Stimulated activated CD8-positive, alpha-beta memory T cell treated with anti-CD3 and anti-CD28 coated beads, Interleukin-7, amount 100 ng/mL, for 4 hours (primary cell): ENCODE measurements at places on chromosomes 11 and 22.

DNA sequence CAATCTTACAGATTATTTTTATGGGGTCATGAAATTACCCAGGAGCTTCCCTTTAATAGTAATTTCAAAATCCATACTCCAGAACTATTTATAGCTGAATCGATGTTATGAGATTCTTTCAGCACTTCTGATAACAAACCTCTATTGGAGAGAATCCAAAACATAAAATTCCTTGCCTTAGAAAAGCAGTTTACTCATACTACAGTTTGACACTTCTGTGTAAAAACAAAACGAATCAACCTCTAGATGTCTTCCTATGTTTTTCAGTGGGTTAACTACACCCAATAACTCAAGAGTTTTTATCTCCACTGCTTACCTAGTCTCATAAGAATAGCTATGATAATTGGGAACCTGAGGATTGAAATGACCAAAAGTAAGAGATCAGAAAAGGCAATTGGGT is 35.6 kb downstream of the KIF18A start:
- DNase-seq: no peak

DNA sequence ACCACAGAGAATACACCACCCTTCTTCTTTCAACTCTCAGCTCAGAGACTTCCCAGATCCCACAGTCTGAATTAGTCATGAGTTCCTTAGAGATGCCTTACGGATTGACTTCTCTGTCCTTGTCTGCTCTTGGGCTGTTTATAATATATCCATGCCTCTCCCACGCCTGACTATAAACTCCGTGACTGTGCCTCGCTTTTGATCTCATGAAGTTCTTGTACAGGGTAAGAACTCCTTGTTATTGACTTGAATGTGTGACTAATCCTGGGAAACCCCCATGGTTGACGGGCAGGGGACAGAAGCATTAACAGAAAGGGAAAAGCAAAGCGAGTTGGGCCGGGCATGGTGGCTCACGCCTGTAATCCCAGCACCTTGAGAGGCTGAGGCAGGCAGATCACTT is 62.4 kb upstream of the POU2AF1 start:
- DNase-seq: no peak

- DNase-seq: no peak
These were observed 116.4 kb downstream of the FAR1 start for GRCh38 chr11:13784855-13785254.

- no peak for DNase-seq
These were observed 330.8 kb upstream of the MTNR1B start for GRCh38 chr11:92638678-92639077.

DNA sequence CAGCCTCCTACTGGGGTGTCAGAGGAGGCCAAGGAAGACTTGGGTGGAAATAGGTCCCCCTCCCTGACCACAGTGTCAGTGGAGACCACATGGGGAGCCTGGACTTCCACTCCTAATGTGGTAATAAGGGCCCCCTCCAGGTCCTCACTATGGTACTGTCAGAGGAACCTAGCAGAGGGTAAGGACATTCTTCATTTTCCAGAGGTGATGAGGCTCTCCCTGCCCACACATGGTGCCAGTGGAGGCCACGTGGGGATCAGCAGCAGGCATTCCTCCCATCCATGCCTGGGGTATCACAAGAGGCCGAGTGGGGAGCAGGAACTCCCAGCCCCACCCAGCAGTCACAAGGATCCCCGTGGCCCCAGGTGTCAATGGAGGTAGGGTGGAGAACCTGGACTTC is 6.5 kb upstream of the CLDN5 start:
- DNase-seq: no peak

DNA sequence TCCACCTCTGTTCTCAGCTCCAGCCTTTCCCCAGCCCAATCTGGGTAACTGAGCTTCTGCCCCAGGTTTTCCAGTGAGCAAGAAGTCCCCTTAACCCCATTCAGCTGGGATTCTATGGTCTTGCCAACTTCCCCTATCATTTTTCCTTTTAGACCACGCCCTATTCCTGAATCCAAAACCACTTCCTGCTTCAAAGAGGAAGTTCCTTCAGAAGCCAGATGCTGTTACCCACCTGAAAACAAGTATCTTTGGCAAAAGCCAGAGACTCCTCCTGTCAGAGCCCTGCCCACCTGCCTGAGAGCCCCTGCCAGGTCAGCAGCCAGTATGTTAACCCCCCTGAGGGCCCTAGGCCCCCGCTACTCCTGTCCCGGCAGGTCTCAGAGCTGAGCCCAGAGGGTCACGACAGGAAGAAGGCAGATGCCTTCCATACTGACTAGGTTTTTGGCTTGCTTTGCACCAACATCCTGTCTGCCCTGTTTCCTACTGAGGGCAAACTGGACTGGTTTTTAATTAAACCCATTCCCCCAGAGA is 20.3 kb upstream of the MICAL2 start:
- no peak for DNase-seq

DNA sequence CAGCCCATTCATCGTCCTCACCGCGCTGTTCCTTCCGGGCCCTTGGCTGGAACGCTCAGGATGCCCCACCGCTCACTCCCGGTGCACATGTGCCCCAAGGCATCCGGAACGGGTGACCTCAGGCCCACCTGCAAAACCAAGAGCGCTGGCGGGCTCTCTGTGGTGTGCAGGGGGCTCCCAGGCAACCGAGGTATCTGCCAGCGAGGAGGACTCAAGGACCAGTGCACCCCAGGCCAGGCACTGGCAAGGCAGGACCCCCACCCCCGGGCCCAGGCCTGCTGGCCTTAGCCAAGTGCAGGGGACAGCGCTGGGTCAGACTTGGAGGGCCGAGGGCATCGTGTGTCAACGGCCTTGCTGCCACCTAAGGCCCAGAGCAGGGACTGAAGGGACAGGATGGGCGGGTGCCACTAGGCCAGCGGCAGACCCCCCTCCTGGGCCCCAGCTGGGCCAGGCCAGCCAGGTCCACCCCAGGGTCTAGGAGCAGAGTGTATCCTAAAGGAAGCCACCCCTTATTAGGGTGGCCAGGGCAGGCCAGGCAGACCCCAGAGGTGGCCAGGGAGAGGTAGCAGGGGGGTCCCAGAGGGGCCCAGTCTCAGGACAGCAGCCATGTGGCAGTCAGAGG is 8.5 kb downstream of the TNNT3 start:
- DNase-seq: no peak

- no peak for DNase-seq
These were observed 21.3 kb downstream of the MORC2 start for GRCh38 chr22:30947173-30947815.

GRCh38 chr11:8087185-8087584 is 6.2 kb downstream of the TUB start:
- no peak for DNase-seq

DNA sequence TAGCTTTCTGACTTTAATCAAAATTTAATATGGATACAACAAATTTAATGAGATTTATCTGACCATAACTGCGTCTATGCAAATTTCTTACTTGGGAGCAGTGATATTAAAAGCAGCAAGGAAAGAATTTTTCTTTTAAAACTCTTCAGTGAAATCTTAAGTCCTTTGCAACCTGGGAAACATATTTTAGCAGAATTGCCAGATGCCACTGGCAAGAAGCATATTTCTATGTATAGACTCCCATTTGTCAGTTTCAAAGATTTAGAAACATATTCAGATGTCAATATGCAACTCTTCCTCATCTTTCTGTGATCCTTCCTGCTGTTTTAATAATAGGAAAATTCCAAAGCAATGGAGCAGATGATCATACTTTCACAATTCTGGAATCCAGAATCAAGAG is 911.3 kb downstream of the LUZP2 start:
- no peak for DNase-seq

DNA sequence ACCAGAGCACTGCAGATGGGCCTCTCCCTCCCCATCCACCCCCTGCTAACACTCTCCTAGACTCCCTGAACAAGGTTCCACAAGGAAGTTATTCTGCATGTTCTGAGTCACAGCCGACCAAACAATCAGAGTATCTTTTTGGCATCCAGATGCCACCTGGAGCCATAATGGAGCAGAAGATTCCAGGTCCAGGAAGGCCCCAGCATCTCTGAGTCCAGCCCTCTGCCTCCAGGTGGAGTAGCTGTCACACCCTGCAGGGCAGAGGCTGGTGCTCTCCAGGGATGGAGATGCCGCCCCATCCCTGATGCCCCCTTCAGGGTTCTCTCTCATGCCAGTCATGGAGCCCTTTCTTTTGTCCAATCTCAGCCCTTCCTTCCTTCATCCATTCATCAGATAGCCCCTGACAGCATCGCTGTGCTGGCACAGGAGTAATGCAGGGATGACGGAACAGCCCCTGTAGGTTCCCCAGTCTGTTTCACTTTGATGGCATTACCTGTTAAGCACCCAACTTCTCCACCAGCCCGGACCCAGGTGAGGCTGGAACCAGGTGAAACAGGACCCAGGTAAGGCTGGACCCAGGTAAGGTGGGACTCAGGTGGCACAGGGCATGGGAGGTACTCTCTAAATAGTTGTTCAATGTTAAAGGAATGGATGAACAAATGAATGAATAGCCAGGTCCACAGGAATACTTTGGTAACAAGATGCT is 20.1 kb upstream of the TSKU start:
- DNase-seq: no peak

DNA sequence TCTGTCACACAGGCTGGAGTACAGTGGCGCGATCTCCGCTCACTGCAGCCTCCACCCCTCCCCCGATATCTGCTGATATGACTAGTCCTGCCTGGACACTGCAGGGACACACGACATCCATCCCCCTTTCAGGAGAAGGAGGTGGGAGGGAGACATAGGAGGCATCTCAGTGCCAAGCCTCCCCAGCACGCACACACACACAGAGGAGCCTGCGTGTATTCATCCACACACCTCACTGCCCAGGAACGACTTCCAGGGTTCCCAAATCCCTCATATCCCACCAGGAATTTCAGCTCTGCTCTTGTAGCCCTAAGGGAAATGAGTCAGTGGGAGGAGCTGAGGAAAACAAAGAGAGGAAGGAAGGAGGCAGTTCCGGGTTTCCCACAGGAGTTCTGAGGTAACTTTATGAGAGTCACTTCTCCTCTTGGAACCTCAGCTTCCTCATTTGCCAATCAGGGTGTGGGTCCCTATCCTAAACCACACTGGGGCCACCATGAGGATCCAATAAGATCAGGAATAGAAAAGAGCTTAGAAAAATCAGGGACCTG is 37.2 kb upstream of the ACER3 start:
- no peak for DNase-seq

- DNase-seq: no peak
These were observed 40.7 kb downstream of the LMO1 start for GRCh38 chr11:8222820-8223512.

GRCh38 chr22:44426981-44427380 is 71.1 kb downstream of the RTL6 start:
- no peak for DNase-seq

DNA sequence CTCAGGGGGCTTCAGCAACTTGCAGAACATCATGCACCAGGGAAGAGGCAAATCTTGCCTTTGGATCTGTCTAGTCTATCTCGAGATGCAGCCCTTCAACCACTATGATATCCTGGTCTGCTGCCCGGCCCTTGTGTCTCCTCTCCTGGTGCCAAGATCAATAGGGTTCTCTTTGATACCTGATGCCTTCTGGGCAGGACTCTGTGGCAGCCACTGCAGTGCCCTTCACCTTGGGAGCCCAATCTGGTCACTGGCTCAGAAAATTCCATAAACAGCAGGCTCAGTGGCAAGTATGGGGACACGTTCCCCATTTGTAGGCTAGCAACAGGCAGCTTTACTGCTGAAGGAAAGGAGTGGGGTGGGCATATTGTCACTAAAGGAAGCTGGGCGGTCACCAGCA is 23.4 kb downstream of the SYN3 start:
- no peak for DNase-seq

GRCh38 chr11:8235925-8236324 is 27.8 kb downstream of the LMO1 start:
- DNase-seq: no peak

- DNase-seq: no peak
These were observed 59.8 kb downstream of the KDM2A start for GRCh38 chr11:67178878-67179277.

DNA sequence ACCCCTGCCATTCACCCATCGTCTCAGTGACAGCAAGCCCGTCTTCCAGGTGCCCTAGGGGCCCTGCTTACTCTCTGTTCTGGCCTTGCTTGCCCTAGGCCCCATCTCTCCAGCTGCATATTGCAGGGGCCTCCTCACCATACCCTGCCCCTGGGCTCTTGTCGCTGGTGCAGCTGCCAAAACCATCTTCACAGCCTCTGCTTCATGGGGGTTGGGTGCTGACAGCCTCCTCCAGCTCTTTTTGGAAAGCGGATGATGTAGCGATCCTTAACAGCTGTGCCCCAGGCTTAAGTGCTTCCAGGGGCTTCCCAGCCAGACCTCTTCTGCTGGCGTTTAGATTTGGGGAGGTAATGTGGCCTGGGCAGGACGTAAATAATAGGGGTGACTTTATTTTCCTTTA is 61.2 kb upstream of the SUSD2 start:
- no peak for DNase-seq
